NCI-H2081 treated with DMSO at 0.1 percent for 48 hours (cell line): ENCODE measurements at places on chromosomes 11 and 22.

GRCh38 chr11:5383576-5383975 lies at the start of gene OR51M1:
Gene OR51M1 (plus strand): TSS chr11:5383812. CDS start chr11:5389399, 5,587 bp downstream.
- no peak for DNase-seq

- no peak for DNase-seq
These were observed 39.7 kb upstream of the TTLL12 start for GRCh38 chr22:43226377-43227238.

GRCh38 chr11:1826552-1827094 lies 8.2 kb upstream of the SYT8 start:
- no peak for DNase-seq

DNA sequence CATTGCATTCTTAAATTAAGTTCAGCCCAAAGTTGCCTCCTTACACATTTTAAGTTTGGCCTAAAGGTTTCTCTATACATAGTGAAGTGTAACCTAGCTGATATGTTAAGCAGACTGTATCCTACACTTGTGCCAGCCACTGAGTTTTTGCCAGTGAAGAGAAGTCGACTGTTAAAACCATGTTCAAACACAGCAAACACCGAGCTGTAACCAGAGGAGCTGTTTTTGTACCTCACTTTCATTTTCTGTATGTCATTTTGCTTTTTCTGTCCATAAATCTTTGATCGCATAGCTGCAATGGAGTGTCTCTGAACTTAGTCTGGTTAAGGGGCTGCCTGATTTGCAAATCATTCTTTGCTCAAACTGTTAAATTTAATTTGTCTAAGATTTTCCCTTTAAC lies 403.7 kb downstream of the LUZP2 start:
- DNase-seq, result no peak

DNA sequence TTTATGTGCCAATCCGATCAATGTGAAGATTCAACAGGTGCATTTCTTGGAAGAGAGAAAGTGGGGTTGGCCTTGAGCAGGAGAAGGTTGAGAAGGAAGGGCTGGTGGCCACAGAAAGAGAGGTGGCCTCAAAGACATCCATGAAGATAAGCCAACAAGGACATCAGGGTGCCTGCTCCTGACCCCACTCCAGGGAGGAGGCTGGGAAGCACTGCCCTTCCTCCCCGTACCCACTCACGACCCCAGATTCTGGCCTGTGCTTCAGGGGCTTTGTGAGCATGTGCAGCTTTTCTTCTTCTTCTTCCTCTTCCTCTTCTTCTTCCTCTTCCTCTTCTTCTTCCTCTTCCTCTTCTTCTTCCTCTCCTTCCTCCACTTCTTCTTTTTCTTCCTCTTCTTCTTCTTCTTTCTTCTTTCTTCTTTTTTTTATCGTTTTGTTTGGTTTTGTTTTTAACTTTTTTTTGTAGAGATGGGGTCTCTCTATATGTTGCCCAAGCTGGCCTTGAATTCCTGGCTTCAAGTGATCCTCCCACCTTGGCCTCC lies 30.3 kb downstream of the DKK3 start:
- no peak for DNase-seq

GRCh38 chr11:77046060-77046501 lies 11.9 kb downstream of the B3GNT6 start:
- DNase-seq, result no peak

DNA sequence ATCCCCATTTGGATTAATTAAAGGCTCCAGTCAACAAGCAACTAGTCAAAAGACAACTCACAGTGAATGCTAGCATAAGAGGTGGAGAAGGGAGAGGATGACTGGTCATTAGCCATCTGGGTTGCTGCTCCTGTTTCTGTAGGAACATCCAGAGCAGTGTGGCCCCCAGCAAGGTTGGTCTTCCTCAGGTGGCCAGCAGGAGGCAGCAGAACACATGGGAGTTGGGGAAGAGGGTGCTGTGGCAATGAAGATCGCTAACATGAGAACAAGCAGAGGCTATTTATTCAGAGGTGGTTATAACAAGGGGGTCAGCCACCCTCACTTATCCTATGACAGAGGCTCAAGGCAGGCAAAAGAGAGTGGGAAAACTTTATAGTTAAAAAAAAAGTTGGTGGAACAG lies 21.3 kb downstream of the IZUMO1R start:
- no peak for DNase-seq

DNA sequence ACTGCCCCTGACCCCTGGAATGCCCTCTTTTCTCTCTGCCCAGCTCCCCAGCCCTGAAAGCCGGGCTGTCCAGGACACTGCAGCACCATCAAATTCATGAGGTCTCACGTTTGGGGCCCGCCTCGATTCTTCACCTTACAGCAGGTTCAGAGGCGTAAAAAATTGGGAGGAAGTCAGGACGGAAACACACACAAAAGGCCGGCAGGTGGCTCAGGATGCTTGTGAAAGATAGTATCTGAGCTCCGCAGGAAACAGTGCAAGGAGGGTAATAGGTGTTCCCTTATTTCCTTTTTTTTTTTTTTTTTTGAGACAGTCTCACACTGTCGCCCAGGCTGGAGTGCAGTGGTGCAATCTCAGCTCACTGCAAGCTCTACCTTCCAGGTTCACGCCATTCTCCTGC lies 4.1 kb downstream of the RFPL2 start:
- DNase-seq, result no peak

DNA sequence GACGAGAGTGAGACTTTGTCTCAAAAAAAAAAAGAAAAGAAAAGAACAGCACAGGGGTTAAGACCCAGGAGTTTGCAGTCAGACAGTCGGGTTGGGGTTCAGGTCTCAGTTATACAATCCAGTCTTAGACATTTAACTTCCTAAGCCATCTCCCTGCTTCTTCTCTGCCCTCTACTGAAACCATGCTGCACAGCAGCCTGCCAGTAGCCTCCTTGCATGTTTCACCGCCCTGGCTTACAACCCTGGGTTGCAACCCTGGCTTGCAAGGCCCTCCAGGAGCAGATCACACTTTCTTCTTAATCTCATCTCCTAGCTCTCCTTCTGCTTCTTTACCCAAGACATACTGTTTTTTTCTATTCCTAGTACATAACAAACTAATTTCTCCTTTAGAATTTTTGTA lies 5.9 kb upstream of the B3GAT3 start:
- no peak for DNase-seq

DNA sequence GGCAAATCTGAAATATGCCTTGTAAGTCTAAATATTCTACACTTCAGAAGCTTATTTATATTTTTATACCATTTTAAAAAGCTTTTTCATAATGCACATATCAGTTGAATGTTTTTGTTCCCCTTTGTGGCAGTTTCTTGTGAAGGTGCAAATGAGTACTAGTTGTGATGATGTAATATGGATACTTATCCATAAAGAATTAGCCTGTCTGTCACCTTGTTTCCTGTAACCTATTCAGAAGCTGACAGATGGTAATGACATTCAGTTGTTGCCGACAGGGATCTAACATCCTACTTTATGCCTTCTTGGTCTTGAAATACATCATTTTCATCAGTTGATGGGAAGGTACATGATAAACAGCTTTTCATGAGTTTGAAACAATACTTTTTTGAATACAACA lies 2.9 kb downstream of the QSER1 start:
- no peak for DNase-seq

- no peak for DNase-seq
These were observed 20.7 kb downstream of the CDKN1C start for GRCh38 chr11:2864901-2865300.

DNA sequence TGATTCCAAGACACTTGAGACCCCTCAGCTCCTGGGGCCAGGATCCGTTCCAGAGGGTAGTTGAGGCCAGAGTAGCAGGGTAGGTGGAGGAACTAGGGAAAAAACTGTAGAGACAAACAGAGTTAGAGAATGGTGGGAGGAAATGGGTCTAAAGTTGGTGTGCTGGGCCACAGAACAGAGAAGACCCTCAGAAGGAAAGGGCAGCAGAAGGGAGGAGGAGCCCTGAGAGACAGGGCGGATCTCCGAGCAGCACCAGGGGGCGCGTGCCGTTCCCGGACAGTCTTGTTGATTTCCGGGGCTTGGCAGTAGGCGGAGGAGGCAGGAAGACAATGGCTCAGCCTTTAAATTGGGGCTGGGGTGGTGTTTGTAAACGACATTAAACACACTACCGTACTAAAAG lies 2.4 kb upstream of the CECR2 start:
- DNase-seq, result no peak

DNA sequence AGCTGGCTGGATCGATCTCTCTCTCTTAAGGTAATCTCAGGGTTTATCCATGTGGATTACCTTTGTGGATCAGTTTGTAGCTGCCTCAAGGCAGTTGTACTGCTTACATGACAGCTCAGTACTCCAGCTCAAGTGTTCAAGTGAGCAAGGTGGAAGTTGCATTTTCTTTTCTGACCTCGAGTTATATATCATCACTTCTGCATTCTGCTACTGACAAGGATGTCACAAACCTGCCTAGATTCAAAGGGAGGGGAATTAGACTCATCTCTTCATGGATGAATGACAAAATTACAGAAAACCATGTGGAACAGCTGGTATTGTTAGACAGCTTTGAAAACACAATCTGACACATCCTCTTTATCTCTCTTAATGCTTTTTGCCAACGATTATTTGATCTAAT lies 6.1 kb upstream of the TCN2 start:
- DNase-seq, result no peak

GRCh38 chr11:77517226-77517625 lies 43.3 kb upstream of the PAK1 start:
- DNase-seq, result no peak

DNA sequence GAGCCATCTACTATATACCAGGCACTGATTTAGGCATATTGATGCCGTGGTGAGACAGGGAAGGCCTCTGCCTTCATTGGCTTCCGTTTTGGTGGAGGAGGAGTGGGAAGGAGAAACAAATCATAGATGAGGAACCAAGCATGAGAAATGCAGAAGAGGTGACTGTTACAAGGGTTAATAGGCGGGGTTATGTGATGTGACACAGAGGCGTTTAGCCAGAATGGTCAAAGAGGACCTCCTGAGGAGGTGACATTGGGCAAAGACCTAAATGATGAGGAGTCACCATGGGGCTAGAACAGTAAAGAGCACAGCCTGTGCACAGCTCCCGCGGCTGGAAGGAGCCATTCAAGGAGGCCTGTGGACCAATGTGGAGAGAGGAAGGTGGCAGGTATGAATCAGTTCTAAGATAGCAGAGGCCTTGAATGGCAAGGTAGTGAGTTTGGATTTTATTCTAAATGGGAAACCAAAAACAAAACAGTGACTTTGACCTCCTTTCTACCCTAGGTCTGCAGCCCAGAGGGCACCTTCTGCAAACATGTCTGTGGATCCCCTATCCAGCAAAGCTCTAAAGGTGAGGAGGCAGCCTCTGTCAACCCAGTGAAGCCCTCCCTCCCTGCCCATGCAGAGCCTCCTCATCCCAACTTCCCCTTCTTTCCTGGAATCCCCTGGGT lies 11.7 kb downstream of the MAFF start:
- DNase-seq, result no peak

GRCh38 chr22:42651134-42651533 lies 1.9 kb upstream of the CYB5R3 start:
- DNase-seq, result no peak

DNA sequence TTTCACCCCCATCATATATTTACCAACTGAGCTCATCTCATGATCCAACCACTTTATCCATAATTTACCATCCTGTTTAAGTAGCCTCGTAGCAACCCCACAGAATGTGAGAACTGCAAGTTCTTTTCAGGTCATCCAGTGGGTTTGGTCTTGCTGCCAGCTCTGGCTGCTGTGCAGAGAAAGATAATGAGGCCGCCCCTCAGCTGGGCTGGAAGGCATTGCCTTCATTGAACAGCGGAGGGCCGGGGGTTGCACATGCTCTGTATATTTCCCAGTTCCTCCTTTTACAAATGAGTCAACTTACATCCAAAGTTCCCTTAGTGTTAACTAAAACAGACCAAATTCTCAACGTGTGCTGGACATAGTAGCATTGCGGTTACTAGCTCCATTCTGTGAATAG lies 96.7 kb downstream of the SYN3 start:
- DNase-seq, result no peak

- DNase-seq, result no peak
These were observed 18.6 kb downstream of the ADAMTS8 start for GRCh38 chr11:130409594-130410388.

GRCh38 chr11:126544108-126545056 lies 188.9 kb downstream of the ST3GAL4 start:
- peak; percentile 63 for DNase-seq

DNA sequence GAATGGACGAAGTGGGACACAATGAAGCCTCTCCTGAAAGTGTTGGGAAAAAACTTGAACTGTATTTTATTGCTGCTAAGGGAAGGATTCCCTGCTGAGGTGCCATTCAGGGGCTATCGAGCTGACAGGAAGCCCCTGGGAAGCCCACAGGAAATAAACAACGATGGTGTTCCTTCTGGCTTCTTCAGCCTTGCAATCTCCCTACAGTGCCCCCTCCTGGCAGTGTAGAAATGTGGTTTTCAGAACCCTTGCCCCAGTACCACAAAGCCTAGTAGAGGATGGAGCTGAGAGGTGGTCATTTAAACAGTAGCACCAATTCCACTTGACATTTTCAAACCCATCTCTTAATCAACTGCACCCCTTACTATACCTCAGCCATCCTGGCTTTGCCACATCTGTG lies 676.7 kb upstream of the ARHGAP42 start:
- DNase-seq, result no peak

GRCh38 chr11:134337051-134337450 lies 5.3 kb downstream of the GLB1L2 start:
- DNase-seq, result no peak

GRCh38 chr11:42524534-42525227 lies 787.1 kb upstream of the API5 start:
- no peak for DNase-seq

DNA sequence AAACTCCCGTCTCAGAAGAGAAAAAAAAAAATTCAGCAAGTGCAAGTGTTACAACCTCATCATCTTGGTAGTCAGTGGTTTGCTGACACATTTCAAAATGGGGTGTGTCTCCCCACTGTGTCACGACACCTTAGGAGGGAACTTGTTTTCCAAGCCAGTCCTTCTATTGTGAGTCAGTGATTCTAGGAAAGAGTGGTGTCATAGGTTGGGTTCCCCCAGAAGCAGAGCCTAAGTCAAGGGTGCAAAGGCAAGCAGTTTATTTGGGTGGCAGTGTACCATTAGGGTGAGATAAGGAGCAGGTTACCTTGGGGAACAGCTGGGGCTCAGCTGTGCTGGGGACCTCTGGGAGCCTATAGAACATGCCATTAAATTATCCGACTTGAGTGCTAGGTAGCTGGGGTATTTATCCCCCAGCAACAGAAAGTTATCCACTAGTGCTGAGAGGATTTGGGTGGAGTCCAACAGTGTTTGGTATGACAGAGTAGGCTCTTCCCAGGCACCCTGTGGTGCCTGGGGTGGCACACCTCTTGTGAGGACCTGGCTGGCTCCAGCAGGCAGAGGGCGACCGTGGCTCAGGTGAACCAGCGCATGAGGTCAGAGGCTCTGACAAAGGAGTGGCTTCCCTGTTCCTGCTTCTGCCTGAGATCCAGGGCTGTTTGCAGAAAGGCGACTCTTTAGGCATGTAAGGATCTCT lies 41.7 kb downstream of the KIAA1671 start:
- DNase-seq, result no peak

- no peak for DNase-seq
These were observed 386.6 kb upstream of the NARS2 start for GRCh38 chr11:78961247-78961646.
